ENCODE measurements at places on chromosomes 6 and 20.
A peak's percentile ranks its signal among the peaks of the same experiment; 100 is the strongest.

DNA sequence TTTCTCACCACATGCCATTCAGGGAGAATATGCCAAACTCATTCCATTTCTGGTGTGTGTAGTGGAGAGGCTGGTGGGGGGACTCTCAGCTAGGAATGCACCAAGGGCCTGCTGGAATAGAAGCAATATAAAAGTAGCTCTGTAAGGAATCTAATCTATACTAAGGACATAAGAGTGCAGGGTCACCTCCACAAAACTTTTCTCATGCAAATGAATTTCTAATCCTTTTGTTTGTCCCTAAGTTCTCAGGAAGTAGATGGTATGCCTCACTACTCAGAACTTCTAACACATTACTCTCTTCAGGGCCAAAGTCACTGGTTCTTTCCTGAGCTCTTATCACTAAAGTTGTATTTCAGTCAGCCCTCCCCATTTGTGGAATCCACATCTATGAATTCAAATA, 427.2 kb downstream of the C6orf118 start:
- no peak for DNase-seq

- DNase-seq = no peak
Measured at GRCh38 chr6:119311514-119312142, 37.9 kb downstream of the MAN1A1 start.

DNA sequence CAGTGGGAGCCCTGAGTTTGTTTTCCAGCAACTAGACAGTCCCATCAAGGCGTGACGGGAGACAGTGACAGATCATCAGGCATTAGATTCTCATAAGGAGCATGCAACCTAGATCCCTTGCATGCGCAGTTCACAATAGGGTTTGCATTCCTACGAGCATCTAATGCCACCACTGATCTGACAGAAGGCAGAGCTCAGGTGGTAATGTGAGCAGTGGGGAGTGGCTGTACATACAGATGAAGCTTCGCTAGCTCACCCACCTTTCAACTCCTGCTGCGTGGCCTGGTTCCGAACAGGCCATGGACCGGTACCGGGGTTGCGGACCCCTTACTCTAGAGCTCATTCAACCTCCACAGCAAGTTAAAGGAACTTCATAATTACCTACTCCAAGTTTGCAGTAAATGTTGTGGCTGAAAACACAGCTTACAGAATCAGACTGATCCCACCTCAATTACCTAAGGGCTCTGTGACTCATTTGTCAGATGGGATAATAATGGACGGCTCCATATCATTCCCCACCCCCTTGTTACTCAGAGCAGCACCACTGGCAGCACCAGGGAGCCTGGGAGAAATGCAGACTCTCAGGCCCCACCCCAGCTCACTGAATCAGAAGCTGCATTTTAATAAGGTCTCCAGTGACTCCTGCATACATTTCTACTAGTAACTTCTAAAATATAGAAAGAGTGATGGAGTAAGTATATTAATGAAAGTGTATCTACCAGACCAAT, 15.7 kb downstream of the PXMP4 start:
- no peak for DNase-seq

GRCh38 chr20:24158281-24158680, 169.7 kb upstream of the GGTLC1 start:
- no peak for DNase-seq

DNA sequence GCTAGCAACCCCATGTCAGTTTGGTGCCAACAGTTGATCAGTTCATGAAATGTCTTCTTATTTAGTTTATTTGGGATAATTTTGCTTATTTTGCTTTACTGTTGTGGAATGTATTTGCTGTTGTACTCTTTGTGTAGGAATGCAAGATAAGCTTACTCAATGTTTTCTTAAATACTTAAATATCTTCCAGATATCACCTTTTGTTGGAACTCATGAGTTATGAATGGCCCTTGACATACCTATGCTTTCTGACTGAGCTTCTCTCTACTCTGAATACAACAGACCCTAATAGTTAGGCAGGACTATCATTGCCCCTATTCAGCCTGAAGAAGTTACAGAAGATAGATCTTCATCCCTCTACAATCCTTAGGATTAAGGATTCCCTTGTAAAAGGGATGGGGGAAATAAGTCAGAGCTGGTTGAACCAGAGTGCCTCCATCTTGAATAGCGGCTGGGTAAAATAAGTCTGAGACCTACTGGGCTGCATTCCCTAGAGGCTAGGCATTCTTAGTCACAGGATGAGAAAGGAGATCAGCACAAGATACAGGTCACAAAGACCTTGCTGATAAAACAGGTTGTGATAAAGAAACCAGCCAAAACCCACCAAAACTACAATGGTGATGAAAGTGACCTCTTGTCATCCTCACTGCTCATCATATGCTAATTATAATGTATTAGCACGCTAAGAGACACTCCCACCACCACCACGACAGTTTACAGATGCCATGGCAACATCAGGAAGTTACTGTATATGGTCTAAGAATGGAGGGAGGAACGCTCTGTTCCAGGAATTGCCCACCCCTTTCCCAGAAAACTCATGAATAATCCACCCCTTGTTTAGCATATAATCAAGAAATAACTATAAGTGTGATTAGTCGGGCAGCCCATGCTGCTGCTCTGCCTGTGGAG, 196.9 kb downstream of the AKAP7 start:
- DNase-seq = no peak

DNA sequence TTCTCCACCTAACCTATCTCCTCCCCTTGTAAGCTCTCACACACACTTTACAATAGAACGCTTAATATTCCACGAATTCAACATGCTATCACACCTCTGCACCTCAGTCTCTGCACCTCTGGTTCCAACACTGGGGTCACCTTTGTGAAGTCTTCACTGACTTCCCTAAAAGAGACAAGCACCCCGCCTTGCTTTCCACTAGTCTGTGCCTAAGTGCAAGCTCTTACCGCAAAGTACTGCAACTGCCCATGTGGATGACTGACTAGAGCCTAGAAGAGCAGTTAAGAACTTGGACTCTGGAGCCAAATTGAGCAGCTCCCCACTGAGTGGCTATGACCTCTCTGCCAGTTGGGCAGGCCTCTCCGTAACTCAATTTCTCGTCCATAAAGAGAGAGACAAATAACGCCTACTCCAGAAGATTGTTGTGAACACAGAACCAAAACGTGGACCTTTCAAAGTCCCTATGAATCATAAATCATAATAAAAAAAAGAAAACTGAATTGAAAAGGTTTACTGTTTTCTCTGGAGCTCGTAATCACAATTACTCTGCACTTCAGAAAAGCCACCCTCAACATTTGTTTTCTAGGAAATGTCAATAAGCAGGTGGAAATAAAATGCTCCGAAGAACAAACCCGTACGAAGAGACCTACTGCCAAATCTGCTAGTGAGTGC, 1.2 kb downstream of the IFNGR1 start:
- peak; percentile 34 for DNase-seq

DNA sequence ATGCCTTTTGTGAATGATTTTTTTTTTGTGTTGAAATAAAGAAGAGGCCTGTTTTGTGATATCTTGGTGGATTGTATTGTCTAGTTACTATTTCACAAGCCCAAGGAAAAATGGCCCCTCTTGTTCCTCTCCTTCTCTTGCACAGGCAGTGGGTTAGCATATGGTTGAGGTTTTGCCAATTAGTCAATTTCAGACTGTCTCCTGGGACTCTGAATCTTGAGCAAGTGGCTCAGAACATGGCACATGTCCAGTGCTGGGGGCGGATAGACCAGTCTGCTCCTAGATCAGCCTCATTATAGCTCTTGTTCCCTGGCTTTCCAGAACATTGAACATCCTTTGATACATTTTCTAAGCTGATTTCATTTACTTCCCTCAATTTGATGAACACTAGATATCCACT, 589.2 kb downstream of the PHF3 start:
- no peak for DNase-seq

DNA sequence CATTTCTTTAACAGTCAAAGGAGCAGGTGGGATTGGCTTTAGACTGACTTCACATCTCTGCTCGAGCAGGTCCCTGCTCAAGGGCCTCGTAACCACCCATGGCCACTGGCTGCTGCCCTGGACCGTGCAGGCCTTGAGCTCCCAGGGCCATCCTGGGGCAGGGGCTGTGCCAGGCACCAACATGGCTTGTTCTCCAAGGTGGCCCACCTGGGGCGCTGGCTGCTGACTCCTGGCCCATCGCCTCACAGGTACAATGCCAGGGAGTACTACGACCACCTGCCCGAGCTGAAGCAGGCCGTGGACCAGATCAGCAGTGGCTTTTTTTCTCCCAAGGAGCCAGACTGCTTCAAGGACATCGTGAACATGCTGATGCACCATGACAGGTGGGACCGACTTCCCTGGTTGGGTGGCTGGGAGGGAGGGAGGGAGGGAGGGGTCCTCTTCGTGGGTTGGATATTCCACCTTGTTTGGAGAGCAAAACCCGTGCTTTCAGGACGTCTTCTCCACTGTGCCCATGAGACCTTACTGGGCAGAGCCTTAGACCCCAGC, 46.1 kb downstream of the PYGB start:
- no peak for DNase-seq

DNA sequence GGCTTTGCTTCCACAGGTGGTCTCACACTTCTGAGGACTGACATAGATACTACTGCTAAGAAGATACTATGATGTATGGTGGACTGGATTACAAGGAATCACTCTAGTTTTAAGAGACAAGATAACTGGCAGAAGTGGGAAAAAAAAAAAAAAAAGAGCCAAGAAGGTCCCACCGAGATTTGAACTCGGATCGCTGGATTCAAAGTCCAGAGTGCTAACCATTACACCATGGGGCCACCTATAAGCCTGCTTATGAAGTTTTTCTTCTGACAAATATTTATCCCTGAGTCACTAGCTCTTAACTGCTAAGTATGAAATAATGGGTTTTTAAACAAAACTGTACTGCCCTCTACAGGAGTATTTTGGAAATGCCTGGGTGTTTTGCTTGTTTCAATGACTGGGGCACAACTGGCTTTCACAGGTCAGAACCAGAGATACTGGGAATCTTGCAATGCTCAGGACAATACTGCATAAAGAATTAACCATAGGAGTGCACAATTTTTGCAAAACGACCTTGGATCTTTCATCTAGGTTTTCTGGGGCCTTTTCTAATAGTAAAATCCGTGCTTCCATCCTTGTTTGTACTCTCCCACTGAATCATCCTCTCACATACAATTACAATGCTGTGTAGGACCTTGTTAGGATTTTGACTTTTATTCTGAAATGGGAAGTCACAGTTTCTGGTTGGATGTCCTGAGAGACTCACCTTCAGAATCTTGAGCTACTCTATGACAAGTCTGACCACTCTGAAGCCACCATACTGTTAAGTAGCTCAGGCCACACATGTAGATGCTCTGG, 116.3 kb downstream of the OR2B2 start:
- peak; percentile 76 for DNase-seq

DNA sequence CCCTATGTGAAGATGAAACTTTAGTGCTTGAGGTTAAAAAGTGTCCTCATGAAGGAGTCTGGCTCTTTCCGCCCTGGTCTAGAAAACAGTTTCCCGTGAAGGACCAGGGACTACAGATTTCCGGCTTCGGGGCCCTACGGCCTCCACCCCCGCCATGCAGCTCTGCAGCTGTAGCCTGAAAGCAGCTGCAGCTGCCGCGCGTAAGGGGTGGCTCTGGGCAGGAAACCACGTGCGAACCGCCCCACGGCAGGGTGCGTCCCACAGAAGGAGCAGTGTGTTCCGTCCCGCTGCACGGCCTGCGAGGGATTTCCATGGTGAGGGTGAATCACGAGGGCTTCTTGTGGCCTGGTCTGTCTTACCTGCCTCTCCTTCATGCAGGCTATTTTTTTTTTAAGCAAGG, 117.0 kb downstream of the ERMARD start:
- DNase-seq = peak; percentile 26

GRCh38 chr6:117414770-117415169, 11.0 kb downstream of the ROS1 start:
- no peak for DNase-seq

- no peak for DNase-seq
Measured at GRCh38 chr20:37980383-37980782, 52.9 kb downstream of the TTI1 start.

- no peak for DNase-seq
Measured at GRCh38 chr6:42137194-42137753, 5.1 kb downstream of the C6orf132 start.

DNA sequence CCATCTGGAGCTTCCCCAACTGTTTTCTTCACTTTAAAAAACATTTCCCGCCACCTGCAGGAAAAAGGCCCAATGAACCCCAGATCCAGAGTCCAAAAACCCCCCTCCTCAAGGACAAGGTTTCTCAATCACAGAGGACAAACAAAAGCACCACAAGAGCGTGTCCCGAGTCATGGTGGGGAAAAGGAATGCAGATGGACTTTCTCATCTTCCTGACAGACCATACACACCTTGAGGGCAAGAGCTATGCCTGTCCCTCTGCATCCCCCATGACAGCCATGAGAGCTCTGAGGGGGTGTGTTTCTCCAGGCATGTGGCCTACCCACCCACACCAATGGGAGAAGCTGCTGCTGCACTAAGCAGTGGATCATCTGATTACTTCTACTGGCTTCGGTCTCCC, 9.0 kb downstream of the PEX6 start:
- DNase-seq = no peak

GRCh38 chr6:126945812-126946360, 172.6 kb upstream of the RSPO3 start:
- DNase-seq = no peak

GRCh38 chr20:48180024-48180423, 394.7 kb upstream of the SULF2 start:
- no peak for DNase-seq

DNA sequence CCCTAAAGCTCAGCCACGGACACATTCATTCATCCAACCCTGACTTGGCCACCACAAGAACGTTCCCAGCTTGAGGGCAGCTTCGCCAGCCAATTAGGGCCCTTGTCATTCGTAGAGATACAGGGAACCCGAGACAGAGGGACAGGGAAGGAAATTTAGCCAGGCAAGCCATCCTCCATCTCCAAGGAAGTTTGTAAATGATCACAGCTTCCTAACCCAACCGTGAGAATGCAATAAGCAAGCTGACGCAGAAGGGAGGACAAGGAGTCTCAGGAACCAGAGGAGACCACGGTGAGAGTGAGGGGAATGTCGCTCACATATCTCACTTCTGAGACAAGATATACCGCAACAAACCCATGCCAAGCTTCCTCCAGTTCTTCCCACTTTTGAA, 1.4 kb downstream of the TRAM2 start:
- no peak for DNase-seq

GRCh38 chr6:132643547-132643946, 15.4 kb downstream of the TAAR1 start:
- DNase-seq = no peak

GRCh38 chr6:16854986-16855385, 93.7 kb upstream of the ATXN1 start:
- no peak for DNase-seq

DNA sequence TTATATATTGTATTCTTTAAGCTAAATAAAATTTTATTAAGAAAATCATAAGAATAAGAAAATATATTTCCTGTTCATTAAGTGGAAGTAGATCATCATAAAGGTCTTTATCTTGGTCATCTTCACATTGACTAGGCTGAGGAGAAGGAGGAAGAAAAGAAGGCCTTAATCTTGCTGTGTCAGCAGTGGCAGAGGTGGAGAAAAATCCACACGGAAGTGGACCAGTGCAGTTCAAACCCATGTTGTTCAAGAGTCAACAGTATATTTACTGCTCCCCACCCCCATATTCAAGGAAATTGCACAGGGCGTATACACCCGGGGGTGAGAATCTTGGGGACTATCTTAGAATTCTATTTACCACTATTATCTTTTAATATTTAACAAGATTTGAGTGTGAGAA, 178.6 kb upstream of the SCGN start:
- DNase-seq = no peak

- DNase-seq = no peak
Measured at GRCh38 chr6:112296122-112296521, 41.8 kb upstream of the LAMA4 start.

Measured in memory B cell (primary cell).